Jurkat, Clone E6-1 (cell line): ENCODE measurements at places on chromosomes 16 and 17.

DNA sequence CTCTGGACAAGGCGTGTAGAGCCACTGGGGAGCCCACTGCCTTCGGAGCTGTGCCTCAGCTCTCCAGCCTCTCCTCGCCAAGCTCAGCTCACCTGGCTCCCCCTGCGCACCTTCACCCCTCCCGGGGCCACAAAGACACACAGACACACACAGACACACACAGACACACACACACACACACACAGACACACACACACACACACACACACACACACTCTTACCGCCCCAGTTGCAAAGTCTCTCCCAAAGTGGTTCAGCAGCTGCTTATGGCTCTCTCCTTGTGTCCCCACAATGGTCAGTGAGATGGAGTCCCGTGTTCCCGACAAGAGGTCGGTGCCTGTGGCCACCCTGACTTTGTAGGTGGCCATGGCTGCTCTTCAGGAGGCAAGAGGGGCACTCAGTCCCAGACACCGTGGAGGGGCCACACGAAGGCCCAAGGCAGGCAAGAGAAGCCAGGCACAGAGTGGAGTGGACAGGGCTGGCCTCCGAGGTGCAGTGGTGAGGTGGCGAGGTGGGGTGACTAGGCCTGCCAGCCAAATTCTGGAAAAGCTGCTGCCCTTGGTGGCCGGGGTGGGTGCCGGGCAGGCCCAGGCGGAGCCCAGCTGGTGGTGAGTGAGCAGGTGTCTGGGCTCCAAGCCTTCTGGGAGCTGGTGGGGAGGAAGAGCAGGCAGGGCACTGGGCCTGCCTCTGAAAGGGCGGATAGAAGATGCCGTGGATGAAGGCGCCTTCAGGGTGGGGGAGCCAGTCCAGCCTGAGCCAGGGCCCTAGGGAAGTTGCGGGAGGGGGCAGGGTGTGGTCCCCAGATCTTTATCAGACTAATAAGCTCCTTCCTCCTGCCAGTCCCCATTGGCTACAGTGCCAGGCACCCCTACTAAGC lies at the start of gene ALOX12B:
TSS of gene ALOX12B (minus strand) at position 642 of the 877 bp plus-strand sequence. CDS start at position 368, 274 bp downstream.
- DNase-seq: no peak

GRCh38 chr17:19457830-19458271 lies 46.8 kb downstream of the RNF112 start:
- no peak for DNase-seq

DNA sequence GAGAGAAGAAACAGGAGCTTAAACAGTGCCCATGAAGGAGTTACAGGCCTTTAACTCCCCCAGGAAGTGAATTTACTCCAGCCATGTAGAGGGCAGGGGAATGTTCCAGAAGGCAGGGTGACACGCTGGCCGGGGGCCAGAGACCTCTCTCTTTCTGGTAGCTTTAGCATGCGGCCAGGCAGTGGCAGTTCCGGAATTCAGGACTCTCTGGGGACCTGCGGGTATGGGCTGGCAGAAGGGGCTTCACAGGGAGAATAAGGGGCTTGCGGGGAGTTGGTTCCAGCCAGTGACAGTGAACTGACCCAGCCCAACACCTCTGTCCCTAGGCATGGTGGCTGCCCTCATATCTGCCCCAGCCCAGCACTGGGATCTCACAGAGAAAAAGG lies 40.0 kb downstream of the MYH3 start:
- no peak for DNase-seq

DNA sequence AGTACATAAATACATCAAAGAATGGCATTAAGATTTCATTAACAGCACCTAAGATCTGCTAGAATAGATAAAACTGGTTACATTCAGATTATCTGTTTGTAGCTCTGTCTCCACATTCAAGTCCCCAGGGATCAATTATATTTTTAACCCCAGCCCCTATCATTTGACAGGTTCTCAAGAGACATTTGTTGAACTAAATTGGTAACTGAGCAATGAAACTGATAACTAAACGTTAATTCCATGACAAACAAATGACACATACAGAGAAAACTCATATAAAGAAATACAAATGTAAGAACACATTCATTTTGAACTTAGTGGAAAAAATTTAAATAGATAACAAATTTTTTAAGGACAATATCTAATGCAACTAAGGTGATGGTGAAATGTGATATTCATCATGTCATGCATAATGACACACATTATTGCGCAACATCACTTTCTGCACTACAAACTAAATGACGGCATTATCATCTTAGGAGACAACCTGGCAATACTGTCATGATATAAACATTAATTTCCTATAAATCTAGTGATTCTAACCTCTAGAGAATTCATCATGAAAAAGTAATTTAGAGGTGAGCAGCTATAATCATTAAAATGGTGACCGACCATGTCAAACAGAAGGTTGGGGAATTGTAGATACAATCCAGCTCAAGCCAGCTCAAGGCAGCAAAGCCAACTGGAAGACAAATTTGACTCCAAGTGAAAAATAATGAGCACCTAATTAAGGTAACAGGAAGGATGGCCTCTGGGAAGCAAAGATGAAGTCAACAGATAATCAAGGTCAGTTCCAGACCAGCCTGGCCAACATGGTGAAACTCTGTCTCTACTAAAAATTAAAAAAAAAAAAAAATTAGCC lies 9.5 kb downstream of the ARHGAP17 start:
- DNase-seq: no peak

DNA sequence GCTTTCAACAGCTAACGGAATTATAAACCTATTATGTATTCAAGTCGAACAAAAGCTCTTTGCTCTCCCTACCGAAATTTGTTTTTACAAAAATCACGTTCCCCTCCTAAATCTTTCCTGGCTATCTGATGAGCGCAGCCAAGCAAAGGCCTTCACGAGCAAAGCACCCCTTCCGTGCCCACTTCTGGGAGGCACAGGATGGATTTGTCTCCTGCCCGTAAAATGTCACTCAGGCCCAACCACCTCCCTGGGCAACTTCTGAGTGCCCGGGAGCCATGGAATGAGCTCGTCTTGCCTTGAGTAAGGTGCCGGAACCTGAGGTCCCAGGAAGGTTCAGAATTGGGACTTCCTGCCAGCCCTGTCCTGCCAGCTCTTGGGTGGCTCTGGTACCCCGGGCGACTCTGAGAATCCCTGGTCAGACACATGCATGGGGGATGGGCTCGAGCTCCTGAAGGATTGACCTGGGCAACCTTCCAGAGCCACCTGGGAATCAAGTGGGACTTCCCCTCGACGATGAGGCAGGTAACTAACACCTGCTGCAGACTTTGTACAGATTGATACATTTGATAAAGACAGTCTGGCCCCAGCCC lies 19.8 kb downstream of the SLC7A5 start:
- DNase-seq: no peak

- DNase-seq: no peak
Observed at GRCh38 chr16:84928679-84929420, 82.5 kb downstream of the ZDHHC7 start.

- peak; percentile 72 for DNase-seq
Observed at GRCh38 chr17:50871364-50871763, 5.2 kb upstream of the TOB1 start.

- no peak for DNase-seq
Observed at GRCh38 chr16:19882646-19883045, 2.0 kb downstream of the GPRC5B start.

DNA sequence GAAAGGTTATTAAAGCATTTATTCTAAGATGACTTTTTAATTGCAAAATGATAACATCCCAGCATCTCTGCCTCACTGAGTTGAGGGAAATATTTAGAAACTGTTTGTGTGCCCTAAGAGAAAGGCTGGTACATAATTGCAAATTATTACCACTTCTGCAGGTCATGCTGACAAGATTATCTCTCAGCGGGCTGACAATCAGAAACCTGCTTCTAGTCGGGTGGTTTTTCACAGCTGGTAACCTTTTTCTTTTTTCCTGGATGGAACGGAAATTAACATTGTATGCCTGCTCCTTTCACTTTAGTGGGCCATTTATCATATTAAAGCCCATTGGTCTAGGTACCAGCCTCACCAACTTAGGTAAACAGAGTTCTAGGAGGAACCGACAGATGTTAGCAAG lies 17.0 kb upstream of the NUDT7 start:
- no peak for DNase-seq
